Retinal pigment epithelial cell (primary cell): ENCODE measurements at places on chromosomes 5 and 9.

DNA sequence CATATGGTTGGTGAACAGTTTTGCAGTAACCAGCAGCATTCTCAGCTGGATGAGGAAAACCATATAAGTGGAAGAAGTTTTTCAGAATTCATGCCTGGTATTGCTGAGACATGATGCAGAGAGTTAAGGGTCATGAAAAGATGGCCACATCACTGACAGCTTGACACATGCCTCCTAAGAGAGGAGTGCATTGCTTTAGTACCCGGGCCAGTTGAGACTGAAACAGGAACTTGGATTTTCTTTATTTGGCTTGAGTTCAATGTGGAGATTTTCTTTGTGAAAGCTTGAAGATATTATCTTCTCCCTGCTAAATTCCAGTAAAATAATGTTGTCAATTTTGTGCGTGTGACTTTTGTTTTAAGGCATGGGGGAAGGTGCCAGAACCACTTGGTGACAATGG lies 35.8 kb downstream of the HACD4 start:
- DNase-seq: no peak

- no peak for DNase-seq
These were observed 309.4 kb downstream of the KDM4C start for GRCh38 chr9:7067169-7067568.

GRCh38 chr5:126339215-126339805 lies 83.9 kb upstream of the GRAMD2B start:
- no peak for DNase-seq

GRCh38 chr5:68698025-68698940 lies 395.5 kb upstream of the SLC30A5 start:
- DNase-seq: no peak

DNA sequence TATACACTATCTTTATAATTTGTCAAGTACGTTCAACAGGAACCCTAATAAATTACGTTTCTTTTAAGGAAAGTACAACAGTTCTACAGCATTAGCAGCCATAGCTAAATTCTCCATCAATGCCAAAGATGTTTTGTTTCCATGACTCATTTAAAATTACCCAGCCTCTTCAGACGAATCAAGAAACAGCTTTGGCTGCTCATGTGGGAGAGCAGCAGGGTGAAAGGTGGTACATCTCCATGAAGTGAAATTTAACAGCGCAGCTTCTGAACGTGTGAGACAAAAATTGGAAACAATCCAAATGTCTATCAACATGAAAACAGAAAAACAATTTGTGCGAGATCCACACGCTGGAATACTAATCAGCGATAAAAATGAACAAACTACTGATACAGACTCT lies 327.3 kb upstream of the CDH6 start:
- no peak for DNase-seq

DNA sequence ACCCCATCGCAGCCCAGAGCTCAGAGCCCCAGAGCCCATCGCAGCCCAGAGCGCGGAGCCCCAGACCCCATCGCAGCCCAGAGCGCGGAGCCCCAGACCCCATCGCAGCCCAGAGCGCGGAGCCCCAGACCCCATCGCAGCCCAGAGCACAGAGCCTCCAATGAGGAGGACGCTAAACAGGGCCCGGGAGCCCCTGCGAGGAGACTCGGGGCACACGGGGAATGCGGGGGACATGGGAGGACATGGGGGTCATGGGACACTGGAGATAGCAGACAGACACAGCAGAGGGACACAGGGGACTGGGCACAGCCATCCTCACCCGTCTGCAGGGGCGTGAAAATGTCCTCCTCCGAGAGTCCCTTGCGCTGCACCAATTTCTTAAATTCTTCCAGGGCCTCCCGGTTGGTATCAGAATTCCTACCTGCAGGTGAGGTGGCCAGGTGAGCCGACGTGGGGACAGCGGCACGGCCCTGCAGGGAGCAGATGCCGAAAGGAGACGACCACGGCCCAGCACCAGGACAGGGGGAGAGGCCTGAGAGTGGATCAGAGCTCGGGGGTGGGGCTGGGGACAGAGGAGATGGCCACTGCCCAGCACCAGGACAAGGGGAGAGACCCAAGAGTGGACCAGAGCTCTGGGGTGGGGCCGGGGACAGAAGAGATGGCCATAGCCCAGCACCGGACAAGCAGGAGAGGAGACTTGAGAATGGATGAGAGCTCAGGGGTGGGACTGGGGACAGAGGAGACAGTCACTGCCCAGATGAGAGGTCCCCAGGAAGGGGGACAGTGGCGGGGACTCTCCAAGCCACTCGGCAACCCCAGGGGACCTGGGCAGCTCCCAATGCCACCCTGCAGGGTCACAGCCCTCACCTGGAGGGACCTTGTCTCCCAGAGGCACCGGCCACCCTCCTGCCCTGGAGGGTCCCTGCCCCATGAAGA lies 2.8 kb downstream of the OBP2B start:
- DNase-seq: no peak

DNA sequence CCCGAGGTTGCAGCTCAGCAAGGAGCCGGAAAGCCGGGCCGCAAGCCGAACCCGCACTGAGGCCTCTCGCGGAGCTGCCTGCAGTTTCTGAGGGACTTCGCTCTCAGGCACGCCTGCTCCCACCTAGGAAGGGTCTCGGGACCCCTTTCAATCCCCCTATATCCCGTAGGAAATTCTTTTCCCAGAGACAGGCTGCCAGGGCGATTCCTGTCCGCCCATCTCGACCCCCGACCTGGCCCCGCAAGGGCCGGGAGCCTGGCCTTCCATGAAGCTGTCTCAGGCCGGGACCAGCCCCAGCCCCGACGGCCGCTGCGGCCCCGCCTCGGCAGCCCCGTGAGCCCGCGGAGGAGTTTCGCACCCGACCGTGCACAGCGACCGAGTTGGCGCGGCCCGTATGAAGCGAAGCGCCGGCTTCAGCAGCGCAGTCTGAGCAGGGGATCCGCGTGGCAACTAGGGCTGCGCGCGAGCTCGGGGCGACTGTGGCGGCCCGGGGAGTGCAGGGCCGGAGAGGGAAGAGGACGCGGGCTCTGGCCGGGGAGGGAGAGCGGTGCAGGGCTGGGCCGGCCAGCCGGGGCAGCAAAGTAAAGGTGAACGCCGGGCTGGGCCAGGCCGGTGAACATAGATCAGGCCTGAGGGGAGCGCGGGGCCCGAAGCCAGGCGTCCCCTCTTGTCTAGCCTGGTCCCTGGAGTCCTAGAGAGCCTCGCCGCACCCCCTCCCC lies 977 bp upstream of the PRDM12 start:
- no peak for DNase-seq

- no peak for DNase-seq
These were observed 214.4 kb downstream of the FOXD4L6 start for GRCh38 chr9:40913928-40914673.

GRCh38 chr9:75101004-75101588 lies 12.8 kb downstream of the OSTF1 start:
- no peak for DNase-seq

GRCh38 chr9:12993466-12993865 lies 218.6 kb downstream of the LURAP1L start:
- DNase-seq: no peak

GRCh38 chr5:93378073-93378472 lies 202.9 kb downstream of the NR2F1-AS1 start:
- peak; percentile 33 for DNase-seq
